ENCODE measurements at places on chromosomes 16 and 17.
A peak's percentile ranks its signal among the peaks of the same experiment; 100 is the strongest.

GRCh38 chr17:35046740-35047283 lies 16.7 kb downstream of the RFFL start:
- DNase-seq, result peak; percentile 85

DNA sequence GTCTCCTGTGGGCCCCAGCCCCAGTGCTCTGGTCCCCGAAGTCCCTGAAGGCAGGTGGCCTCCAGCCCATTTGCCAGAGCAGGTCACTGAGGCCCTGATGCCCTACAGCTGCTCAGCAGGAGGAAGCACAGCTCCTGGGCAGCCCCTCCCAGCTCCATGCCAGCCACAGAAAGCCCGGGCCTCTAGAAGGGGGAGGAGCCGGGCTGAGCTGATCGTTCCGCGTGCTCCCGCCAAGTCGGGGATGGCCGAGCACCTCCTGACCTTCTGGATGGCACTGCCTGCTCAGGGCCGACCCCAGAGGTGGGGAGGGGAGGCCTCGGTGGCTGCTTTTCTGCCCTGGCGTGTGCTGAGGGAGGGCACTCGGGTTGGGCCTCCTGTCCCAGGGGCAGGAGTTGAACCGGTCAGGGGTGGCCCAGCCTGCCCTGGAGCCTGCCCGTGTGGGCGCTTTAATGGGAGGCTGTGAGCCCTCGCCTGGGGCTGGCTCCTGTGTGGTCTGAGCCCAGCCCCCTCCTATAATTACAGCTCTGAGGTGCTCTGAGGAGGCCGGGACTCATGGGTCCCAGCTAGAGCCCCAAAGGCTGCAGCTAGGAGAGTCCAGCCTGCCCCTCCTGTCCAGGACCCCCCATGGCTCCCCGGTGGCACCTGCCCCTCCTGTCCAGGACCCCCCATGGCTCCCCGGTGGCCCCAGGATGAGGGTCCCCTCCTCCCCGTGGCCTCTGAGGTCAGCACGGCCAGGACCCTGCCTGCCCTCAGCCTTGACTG lies 29.7 kb downstream of the ZFPM1 start:
- DNase-seq, result no peak

- DNase-seq, result no peak
Measured at GRCh38 chr17:33561569-33562334, 268.7 kb upstream of the ASIC2 start.

DNA sequence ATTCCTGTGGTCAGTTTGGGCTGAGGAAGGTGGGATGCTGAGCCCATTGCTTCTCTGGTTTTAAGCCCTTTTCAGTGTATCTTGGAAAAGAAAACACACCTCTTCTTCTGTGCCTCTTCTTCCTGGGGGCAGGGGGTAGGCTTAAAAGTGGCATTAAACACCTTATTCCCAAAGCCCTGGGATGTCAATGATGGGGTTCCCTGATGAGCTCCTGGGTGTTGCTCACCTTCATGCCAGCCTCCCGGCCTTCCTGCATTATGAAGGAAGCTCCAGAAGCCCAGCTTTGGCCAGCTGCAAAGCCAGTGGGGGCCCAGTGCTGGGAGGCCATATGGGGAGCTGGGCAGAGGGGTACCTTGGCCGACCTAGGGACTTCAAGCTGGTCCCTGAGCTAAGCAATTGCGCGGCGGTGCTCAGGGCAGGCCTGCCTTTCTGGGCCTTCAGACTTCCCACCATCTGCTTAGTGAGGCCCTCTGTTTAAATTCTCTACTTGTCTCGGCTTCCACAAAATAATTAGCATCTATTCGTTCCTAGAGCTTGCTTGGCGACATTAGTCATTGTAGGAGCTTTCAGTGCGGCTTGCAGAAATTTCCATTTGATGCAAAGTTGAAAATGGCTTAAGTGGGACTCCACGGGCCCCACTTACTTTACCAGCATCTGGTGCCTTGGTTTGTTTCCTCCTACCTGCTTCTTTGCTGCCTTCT lies 121.7 kb upstream of the NLRP1 start:
- DNase-seq, result no peak

DNA sequence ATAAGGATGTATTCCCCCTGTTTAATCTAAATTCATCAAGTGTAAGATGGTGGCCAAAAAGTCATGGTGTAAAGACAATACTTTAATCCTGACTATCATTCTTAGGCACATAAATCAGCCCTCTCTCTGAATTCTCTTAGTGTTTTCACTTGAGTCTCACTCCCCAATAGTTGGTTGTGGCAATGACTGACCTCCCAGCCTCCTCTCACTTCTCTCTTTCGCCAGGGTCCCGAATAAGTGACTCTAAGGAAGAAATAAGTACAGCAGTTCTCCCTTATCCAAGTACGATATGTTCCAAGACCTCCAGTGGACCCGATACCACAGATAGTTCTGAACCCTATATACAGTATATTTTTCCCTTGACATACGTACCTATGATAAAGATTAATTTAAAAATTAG lies 335.3 kb downstream of the MAF start:
- DNase-seq, result no peak

DNA sequence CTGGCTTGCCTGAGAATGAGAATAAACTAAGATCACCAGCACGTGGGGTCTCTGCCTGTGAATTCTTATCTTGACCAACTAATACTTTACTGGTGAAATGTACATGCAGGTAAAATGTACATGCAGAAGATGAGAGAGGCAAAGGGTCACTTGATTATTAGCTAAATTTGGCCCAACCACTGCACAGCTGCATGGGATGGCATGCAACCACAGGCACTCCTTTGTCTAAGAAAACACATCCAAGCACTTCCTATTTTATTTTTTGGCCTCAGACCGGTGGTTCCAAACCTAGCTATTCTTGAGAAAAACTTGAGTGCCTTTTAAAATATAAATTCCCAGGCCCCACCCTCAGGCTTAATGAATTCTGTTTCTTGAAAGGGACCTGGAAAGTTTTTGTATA lies 77.9 kb downstream of the SYCE1L start:
- DNase-seq, result no peak

Data from M059J (cell line).